ENCODE measurements at places on chromosomes 3 and 15. TPM values are rescaled to one million over a fixed set of nuclear protein-coding genes. Genes with fewer than 3 reads are reported as not detected.
A peak's percentile ranks its signal among the peaks of the same experiment; 100 is the strongest.

- DNase-seq = no peak
- H3K36me3 ChIP-seq = no peaks in the 10 kb centered on the region
- no peak overlapping the region for H3K27ac ChIP-seq
- H3K27me3 ChIP-seq = no peaks in the 10 kb centered on the region
These were observed 462.0 kb upstream of the ATP11B start for GRCh38 chr3:182331341-182331740.

DNA sequence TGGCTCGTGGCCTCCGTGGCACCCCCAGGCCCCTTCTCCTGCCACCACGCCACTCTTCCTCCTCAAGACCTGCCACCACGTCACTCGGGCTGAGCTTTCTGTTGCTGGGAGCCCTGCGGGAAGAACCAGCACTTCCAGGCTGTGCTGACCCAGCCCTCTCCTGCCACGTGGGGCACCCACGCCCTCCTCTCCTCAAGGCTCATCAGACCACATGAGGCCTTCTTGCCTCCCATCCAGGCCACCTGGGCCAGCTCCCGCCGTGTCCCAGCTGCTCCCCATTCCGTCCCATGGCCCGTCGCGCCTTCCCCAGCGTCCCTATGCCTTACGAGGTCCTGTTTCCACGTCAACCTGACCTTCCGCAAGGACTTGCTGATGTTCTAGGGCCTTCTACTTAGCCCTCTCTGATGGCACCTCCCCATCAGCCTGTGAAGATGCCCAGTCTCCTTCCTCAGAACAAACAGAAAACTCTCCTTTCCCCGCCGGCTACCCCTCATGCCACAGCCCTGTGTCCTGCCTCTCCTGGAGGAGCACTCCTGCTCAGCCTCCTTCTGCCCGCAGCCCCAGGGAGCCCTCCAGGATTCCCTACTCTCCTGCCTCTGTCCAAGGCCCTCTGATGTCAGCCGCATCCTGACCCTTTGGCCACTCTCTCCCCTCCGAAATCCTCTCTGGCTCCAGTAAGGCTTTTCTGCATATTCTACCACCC is 71.1 kb upstream of the BLM start:
- peak; percentile 25 for DNase-seq
- H3K27ac ChIP-seq = no peak overlapping the region
- no peak overlapping the region for H3K4me3 ChIP-seq
- no peaks in the 10 kb centered on the region for H3K27me3 ChIP-seq
- no peaks in the 10 kb centered on the region for H3K36me3 ChIP-seq

DNA sequence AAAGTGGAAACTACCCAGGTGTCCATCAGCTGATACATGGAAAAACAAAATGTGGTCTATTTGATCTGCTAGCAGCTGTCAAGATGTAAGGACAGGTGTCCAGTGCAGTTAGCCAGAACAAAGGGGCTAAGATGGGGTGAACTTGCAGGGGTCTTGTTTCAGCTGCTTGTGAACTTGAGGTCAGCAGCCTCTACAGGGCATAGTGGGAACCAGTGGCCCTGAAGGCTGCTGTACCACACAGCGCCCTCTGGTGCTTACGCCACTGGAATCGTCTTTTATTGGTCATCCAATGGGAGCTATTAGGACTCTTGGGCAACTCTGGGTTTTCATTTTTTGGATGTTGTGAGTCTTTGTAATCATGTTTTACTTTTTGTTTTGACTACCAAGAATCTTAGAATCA is 62.2 kb upstream of the CTSH start:
- H3K27ac ChIP-seq = no peak overlapping the region
- H3K36me3 ChIP-seq = no peaks in the 10 kb centered on the region
- peak; percentile 32 for DNase-seq
- no peak overlapping the region for H3K4me3 ChIP-seq

C3orf80 gene
- 1.3 TPM for total RNA-seq
